NCI-H510A treated with DMSO at 0.1 percent for 48 hours (cell line): ENCODE measurements at places on chromosomes 3 and 15.

- DNase-seq, result no peak
Measured at GRCh38 chr3:3201611-3202010, 22.1 kb upstream of the CRBN start.

DNA sequence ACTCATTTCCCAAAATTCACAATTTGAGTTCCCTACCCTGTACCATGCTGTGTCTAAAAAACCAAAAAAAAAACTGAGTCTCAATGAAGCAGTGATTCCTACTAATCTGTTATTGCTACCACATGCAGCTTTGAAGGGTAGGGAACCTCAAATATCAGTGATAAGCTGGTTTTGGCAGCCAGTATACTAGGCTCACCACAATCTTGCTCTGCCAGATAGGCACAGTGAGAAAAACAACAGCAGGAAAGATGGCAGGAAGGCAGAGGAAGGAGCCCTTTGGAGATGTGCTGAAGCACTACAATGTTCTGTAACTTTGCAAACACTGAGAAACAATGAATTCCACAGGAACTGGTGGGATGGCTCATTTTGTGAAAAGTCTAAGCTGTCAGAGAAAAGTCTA lies 96.9 kb upstream of the UBP1 start:
- DNase-seq, result no peak

DNA sequence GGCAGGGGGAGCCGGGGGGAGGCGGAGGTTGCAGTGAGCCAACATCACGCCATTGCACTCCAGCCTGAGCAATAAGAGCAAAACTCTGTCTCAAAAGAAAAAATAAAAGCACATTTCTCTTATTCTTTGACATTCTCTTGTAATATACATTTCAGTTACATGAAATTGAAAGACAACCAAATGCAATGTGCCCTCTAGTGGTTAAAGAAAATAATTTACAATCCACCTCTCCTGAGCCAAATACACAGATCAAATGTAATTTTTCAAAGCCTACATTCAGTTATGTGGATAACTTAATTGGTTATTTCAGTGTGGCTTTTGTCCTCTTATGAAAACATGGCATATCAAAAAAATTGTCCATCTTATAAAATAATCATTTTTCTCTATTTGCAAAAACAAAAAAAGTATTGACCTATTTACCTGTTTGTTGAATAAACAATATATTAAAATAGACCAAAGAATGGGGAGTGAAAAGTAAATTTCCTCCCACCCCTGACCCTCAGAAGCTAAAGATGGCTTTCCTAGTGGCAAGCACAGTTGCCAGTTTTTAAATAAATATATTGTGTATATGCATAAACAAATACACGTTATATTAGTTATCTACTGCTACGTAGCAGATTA lies 14.2 kb upstream of the U2SURP start:
- peak; percentile 23 for DNase-seq

- DNase-seq, result no peak
Measured at GRCh38 chr15:85619992-85620689, 174.6 kb downstream of the KLHL25 start.

GRCh38 chr15:69722924-69723323 lies 270.3 kb downstream of the RPLP1 start:
- DNase-seq, result no peak

GRCh38 chr3:105542282-105543019 lies 175.7 kb downstream of the ALCAM start:
- no peak for DNase-seq

GRCh38 chr15:69760258-69760845 lies 307.7 kb downstream of the RPLP1 start:
- no peak for DNase-seq

DNA sequence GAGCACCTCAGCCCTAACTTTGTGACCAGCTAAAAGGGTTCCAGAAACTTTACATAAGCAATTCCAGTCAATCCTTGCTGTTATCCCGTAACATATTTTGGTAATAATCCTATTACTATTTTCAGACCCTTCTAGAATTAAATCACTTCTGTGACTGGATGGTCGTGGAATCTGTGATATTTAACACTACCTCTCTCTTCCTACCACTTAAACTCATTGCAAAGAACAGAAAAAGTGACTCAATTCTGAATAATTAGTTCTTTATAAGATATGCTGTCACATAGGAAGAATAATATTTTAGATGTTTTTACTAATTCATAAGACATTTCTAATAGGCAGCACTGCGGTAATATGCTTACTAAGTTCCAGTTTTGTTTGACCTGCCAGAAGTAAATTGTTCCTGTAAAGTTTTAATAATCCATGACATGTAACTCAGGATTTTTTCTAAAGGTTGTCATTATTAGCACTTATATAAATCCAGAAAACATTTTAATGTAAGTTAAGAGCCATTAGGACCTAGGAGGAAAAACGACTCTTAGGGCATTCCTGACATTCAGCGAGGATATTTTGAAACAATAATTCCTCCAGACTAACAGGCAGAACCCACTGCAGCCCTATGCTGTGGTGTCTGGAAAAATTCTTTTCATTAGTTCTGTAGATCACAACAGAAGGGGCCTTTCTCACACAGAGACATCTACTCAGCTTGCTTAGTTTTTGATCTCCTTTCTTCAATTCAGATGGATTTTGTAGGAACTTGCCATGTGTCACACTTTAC lies 113.3 kb upstream of the MBNL1 start:
- DNase-seq, result no peak

GRCh38 chr3:194323785-194324735 lies 27.1 kb downstream of the CPN2 start:
- no peak for DNase-seq

DNA sequence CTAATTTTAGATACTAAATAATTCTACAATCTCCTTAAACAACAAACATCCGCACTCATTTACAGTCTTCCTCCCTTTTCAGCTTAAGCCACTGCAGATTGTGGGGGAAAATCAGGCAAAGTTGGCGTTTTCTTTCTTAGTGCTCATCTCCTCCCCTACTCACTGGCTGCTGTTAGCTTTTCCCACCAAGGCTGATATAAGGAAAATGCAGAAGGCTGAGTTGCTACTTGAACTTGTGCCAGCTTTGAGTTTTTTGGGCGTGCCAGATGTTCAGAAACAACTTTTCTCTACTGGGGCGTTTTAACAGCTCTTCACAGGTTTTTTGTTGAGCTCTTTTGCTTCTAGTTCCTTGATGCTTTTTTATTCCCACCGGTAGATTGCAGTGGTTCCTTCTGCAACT lies 222.0 kb downstream of the PYDC2 start:
- DNase-seq, result no peak

- no peak for DNase-seq
Measured at GRCh38 chr15:26020871-26021270, 157.7 kb upstream of the ATP10A start.

DNA sequence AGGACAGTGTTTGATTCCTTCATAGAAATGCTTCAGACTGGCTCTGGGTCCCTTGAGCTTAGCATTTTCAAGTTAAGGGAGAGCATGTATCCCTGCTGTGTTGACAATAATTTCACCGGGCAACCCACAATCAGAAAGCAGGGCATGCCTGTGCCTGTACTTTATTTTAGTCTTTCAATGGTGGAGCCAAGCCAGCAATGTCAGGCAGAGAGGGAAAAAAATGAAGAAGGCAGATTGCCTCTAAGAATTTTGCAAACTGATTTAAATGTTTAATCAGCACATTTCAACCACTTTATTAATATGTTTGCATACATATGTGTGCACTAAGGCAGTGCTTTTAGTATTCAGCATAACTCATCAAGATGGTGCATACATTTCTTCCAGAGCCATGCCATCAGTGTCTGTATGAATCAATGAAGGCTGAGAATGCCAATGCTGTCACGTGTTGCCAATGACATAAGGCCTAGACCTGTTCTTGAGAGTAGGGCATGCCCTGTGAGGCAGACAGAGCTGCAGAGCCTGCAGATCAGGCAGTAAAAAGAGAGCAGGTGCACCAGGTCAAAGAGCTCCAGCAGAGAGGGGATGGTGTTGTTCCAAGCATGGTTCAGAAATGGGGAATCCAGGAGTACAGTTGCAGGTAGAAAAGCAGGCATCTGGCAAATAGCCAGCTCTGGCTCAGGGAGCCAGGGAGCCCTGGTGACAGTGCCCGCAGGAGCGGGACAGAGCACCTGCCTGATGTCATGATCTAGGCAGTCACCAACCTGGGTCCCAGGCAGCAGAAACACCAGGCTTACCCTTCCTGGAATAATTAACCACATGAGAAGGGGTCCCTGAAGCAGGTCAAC lies 508.5 kb downstream of the GABRG3 start:
- peak; percentile 74 for DNase-seq

DNA sequence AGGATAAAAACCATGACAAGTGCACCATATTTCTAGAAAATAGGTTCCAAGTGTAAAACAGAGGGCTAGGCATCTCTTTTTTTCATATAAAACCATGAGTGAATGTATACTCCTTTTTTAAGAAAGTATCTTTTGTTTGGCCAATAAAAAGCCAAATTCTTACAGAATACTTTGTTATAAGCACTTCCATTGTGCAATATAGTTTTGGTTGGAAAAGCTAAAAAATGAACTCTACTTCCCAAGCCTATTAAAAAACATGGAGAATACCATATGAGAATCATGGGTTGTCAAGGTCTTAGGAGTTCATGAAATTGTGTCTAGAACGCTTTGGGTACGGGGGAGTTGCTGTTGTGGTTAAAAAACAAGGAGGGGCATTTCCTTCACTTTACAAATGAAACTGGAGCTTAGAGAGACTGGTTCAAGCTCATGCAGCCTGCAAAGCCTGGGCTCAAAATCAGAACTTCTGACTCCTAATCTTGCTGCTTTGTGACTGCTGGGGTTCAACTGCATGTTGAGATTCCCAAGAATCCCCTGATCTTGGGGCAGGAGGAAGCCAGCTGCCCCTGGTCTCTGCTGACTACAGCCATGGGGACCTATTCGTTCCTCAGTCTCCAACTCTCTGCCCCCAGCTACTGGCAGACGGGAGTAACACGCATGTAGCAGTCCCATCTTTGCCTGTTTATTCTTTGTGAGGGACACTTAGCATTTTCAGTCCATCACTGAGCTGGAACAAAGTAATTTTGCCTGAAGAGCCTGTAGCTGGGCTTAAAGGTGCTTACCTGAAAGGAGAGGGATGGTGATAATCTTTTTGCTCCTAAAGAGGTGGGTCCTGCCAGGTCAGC lies 229.1 kb downstream of the CHST2 start:
- DNase-seq, result no peak
